ENCODE measurements at places on chromosomes 1 and 21.
A peak's percentile ranks its signal among the peaks of the same experiment; 100 is the strongest.

GRCh38 chr1:60861961-60862567 is 220.3 kb upstream of the NFIA start:
- no peak for DNase-seq

- DNase-seq: no peak
Observed at GRCh38 chr1:216750031-216750627, 26.9 kb upstream of the ESRRG start.

DNA sequence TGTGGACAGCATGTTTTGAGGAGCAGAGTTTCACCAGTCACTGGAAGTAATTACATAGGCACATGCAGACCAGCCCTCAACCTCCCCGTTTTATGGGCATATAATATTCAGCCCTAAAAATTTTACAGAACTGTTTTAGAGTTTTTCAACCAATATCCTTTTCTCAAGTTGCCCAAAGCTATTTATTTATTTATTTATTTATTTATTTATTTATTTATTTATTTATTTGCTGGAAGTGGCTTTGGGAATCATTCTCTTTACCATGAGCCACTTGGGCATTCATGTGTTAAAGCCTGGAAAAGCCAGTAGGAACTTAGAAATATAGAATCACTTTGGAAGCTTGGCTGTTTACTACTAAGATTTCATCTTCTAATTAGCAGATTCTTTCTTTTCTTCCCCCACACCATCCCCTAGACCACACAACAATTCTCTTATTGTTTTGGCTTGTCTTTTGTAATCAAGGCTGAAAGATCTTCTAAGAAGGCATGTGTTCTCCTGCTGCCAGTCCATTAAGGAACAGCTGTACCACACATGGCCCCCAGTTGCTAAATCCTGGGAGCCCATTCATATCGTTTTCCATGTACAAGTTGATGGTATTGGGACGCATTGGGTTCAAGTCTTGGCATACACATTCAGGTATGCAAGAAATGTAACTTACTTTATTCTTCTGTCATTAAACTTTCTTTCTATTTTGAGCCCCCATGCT is 220.0 kb downstream of the PAPPA2 start:
- no peak for DNase-seq

- DNase-seq: no peak
Observed at GRCh38 chr1:233027046-233027445, 76.6 kb downstream of the NTPCR start.

DNA sequence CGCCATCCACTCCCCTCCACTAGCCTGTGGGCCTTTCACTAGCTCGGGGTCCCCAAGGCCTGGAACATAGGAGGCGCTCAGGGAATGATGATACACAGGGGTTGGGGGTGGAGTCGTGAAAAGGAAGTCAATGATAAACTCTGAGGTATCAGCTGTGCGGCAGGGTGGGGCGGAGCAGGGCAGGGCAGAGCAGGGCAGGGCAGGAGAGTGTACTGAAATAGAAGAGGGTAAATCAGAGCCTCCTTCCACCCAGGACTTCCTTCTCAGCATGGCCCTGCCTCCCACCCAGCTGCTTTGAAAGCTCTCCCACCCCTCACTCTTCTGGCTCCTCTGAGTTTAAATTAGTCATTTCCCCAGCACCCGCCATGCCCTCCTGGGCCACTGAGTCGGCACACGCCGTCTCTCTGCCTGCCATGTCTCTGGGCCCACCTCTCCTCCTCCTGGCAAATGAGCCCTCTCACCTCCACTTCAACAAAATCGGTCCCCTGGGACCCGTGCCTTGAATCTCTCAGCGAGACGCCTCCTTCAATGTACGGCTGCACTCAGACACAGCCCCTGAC is 16.9 kb downstream of the CAPZB start:
- DNase-seq: peak; percentile 66

DNA sequence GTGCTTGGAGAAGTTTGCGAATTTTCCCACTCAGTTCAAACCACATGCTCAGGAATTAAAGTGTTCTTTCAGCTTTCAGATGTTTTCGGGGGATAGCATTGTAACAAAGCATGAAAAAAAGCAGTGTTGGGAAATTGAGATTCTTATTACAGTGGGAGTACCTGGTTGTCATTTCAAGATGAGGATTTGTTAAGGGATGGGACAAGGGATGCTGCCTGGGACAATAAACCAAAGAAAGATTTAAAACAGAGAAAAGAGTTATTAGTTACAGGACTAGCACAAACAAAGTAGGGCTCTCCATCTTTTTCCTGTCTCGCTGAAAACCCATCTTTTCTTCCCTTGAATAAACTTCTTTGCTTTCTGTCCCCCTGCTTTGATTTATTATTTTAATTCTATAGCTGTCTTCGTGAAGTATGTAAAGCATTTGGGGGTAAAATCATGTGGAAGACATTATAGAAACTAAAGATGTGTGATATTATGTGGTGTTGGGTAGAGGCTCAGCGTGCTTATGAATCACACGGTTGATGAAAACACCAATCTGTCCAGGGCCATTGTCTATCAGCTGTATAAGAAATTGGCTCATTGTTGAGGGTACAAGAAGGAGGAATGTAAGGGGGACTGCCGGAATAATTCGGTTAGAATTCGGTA is 277.6 kb downstream of the KIF26B start:
- no peak for DNase-seq

DNA sequence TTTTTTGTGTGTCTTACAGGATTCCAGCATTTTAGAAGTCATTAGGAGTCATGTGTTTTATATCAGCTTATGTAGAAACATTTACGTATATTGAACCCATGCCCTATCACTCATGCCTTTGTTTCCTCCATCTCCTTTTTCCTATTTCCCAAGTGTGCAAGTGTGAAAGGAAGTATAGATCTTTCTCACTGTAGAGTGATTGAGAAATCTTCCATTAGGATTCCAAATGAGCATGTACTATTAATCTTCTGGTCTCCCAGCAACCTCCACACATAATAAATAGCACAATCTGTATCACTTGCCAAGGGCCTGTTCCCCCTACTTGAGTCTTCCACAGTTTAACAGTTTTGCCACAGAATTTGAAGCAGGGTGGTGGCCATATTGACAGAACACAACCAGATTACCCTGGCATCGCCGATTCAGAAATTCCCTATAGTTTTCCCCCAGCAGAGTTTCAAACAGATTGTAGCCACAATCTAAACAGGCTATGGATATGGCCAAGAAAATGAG is 1052.8 kb downstream of the TTLL7 start:
- no peak for DNase-seq

DNA sequence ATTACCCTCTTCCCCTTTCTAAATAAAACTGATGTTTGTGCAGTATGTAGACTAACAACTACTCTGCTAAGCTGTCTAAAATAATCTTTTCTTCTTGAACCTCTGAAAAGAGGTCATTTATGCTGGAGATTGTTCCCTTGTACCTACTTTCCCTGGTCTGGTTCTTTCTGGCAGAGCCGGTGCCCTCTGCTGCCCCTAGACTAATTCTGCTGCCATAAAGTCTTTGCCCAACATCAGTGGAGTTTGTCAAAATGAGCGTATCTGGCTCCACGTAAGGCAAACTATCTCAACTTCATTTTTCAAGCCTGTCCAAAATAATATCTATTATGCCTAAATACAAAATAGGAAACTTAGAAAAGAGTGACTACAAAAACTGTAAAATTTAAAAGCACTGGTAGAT is 30.9 kb upstream of the ANGPTL7 start:
- DNase-seq: no peak

- DNase-seq: peak; percentile 59
Observed at GRCh38 chr21:42406201-42406621, 2.5 kb downstream of the UBASH3A start.

DNA sequence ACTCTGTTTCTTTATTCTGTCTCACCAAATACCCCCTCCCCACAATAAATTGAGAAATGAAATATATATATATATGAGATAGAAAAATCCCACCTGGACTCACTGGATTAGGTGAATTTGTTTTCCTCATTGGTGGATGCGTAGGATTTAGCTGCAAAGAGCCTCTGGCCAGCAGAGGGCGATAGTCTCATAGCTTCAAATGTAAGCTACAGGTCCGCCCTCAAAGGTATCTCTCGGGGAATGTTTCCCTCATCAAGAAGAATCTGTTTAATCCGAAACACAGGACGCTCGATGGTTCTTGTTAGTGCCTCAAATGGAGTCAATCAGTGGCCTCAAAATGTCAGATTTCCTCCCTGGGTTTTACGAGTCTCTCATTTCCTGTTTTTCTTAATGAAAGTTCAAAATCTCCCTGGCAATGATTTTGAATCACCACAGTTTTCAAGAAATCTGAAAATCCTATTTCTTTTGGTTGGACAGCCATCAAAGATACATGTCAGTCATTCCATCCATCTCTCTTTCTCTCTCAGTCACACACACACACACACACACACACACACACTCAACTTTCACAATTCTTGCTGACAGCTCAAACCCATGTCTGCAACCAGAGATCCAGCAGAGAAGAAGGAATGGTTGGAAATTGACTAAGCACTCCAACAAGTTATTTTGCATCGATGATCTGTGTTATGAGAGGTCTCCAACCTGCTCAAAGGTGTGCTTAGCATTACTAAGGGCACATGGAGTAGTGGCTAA is 13.9 kb upstream of the CAMK1G start:
- peak; percentile 77 for DNase-seq

DNA sequence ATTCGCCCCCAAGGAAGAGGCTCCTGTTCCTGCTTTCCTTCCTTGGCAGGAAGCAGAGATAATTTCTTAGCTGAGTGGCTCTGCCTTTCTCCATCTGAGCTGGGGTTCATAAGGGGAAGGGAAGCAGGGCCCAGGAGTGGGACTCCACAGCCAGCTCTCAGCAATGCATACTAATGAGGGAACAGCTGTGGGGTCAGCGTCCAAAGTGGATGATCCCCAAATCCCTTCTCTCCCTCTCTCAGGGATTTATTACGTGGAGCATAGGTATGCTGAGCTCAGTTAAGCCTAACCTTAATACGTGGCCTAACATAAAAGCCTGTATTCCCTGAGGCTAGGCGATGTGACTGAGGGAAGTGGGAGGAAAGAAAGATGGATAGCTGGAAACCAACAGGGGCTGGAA is 87.3 kb upstream of the CTTNBP2NL start:
- no peak for DNase-seq

- no peak for DNase-seq
Observed at GRCh38 chr1:165011991-165012531, 344.5 kb downstream of the LMX1A start.

- DNase-seq: no peak
Observed at GRCh38 chr1:238474263-238474662, 583.5 kb upstream of the ZP4 start.

GRCh38 chr1:201448990-201449389 is 20.0 kb downstream of the PHLDA3 start:
- DNase-seq: no peak

- no peak for DNase-seq
Observed at GRCh38 chr1:57232500-57232899, 191.4 kb downstream of the DAB1 start.

DNA sequence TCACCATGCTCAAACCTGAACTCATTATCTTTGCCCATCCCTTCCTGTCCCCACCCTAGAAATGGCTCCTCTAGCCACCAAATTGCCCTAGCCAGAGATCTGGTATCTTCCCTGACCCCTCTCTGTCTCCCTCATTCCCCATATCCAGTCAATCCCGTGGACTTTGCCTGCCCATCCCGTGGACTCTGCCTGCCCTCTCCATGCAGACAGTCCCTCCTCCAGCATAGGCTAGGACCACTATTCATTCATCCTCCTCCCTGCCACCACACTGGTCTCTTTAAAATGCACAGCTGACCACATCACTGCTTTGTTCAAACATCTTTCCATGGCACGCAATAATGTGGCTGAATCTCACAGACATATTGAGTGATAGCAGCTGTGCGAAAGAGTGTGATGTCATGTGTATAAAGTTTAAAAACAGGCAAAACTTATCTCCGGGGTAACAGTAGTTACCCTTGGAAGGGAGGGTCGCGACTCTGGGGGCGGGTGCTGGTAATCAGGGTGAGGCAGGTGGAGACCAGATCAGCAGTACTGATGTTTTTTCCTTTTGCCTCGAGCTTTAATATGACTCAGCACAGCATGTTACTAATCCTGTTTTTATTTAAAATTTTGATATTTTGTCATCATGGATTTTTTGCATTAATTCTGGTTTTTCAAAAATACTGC is 4.8 kb upstream of the SLC2A1 start:
- no peak for DNase-seq

- no peak for DNase-seq
Observed at GRCh38 chr1:234561319-234561718, 48.7 kb downstream of the IRF2BP2 start.

GRCh38 chr1:197486946-197487345 is 218.9 kb downstream of the CRB1 start:
- DNase-seq: no peak

DNA sequence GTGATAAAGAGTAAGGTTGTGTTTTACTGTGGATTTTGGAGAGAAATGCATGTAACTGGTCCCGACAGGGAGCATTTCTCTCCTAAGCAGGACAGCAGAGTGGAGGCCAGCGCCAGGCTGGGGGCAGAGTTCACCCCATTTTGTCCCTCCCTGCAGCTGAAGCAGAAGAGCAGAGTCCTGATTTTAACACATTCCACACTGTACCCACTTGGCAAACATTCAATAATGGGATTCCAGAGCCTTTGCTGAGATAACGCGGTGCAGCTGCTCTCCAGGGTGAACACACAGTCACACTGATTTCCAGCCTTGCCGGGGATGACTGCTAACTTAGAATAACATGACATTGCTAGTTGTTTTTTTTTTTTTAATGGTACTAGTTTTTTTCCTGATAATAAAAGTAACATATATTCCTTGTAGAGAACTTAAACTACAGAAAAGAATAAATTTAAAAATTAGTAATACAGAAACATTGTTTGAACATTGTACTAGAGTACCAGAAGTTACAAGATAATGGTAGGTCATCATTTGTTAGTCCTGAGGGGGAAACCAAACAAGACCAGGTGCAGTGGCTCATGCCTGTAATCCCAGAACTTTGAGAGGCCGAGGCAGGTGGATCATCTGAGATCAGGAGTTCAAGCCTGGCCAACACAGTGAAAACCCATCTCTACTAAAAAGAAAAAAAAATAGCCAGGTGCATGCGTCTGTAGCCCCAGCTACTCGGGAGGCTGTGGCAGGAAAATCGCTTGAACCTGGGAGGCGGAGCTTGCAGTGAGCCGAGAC is 77.2 kb downstream of the SCCPDH start:
- DNase-seq: no peak

GRCh38 chr1:7229696-7230631 is 444.7 kb downstream of the CAMTA1 start:
- no peak for DNase-seq

DNA sequence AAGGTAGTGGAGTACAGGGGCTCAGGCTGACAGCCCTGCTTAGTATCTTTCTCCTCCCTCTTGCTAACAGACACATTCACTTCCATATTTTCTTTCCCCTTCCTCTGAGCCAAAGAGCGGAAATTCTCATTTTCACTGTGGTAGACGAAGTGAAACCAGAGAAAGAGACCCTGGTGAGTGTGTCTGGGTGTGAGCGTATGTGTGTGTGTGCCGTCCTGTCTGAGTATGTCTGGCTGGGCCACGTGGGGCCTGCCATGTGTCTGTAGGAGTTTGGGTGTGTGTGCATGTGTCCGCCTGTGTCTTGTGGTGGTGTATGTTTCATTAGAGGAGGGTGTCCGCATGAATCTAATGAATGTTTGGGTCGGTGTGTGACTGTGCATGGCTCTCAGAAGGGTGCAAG is 1.7 kb downstream of the COL8A2 start:
- no peak for DNase-seq

All from activated naive CD4-positive, alpha-beta T cell treated with Interleukin-2 at 50 U/mL for 16 hours (primary cell).